ENCODE measurements at places on chromosomes 11 and 22.
A peak's percentile ranks its signal among the peaks of the same experiment; 100 is the strongest.

DNA sequence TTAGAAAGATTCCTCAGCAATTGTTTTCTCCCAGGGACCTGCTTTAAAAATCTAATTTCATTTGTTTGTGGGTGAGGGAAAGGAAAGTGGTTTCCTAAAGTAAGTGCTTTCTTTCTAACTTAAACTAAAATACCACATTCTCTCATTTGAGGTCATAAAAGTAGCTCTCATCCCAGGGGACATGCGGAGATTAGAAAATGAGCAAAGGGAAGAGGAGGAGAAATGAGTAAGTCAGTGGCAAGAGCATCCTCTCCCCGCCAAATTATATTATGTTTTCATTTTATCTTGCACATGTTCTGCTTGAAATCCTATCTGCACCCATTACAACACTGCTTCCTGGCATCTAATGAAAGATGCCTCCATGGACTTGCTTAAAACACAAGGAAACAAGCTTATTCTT, 191.4 kb downstream of the ARHGAP42 start:
- no peak for DNase-seq

DNA sequence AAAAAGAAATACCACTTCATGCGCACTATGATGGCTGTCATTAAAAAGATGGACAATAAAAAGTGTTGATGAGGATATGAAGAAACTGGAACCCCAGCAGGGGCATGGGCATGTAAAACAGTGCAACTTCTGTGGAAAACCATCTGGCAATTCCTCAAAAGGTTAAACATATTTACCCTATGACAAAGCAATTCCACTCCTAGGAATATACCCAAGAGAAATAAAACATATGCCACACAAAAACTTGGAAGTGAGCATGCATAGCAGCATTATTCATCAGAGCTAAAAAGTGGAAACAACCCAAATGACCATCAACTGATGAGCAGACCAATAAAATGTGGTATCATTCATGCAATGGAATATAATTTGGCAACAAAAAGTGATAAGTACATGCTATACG, 50.1 kb downstream of the LRRC32 start:
- no peak for DNase-seq

GRCh38 chr22:29716814-29717545, 2.8 kb upstream of the CABP7 start:
- no peak for DNase-seq

DNA sequence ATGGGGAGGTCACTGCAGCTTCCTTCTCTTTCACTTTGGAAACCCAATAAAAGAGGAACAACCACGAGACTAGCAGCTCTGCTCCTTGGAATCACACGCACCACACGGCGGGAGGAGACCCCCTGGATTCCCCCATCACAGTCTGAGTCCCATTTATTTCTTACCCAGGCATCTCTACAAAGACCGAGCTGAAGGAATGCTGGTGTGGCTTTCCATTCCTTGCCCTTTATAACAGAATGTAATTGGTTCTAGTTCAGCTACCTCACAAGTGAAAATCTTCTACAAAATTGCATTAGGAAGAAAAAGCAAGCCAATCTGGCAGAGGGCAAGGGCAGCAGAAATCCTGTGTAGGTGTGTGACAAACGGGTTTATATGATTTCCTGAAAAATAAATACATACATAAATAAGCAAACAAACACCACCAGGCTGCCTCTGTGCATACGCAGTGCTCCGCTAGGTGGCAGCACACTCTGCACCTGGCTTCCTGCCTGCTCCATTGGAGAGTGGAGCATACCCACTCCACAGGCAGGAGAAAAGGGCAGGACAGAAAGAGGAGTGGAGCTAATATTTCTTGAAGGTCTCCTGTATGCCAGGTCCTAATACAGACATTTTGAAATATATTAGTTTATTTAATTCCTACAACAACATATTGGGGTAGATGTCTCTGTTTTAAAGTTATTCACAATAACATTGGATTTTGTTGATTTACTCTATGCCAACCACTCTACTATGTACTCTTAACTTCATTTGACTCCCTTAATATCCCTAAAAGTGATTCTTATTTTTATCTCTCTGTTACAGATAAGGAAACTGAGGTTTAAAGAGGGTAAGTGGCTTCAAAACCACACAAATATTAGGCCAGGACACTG, 673.1 kb downstream of the KCNA4 start:
- peak; percentile 8 for DNase-seq

DNA sequence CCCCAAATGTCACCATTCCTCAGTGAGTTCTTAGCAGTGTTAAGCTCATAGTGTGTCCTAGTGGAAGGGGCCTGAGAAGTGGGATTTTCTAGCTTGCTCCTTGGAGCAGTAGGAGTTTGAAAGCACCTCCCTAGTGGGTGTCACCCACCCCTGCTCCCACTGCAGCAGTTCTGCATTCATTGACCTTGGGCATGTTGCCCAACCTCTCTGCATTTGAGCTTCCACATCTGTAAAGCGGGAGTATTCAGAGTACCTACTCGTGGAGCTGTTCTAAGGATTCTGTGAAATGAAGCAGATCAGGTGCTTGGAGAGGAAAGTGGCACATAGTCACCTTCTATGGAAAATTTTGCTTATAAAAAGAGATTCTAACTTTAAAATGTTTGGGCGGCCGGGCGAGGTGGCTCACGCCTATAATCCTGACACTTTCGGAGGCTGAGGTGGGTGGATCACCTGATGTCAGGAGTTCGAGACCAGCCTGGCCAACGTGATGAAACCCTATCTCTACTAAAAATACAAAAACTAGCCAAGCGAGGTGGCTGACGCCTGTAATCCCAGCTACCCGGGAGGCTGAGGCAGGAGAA, 16.9 kb downstream of the LMO2 start:
- no peak for DNase-seq

DNA sequence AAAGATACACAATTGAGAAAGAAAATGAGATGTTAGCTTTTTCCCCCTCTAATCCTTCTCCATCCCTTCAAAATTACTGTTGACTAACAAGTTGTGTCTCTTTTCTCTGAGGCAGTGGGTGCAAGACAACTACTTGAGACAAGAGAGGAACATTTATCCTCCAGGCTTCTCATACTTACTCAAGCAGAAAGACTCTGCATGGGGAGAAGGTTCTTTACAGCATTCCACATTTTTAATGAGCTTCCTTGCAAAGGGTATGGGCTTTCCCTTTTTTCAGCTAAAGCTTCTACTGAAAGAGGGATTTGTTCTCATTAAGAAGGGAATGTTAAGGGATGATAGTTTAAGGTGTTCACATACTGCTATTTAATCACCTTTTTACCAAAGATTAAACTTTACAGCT, 47.8 kb downstream of the PAX6 start:
- DNase-seq = no peak

GRCh38 chr11:57320719-57321387, 3.9 kb downstream of the TNKS1BP1 start:
- no peak for DNase-seq

- DNase-seq = no peak
These were observed 23.6 kb upstream of the LRRC55 start for GRCh38 chr11:57158180-57158579.

DNA sequence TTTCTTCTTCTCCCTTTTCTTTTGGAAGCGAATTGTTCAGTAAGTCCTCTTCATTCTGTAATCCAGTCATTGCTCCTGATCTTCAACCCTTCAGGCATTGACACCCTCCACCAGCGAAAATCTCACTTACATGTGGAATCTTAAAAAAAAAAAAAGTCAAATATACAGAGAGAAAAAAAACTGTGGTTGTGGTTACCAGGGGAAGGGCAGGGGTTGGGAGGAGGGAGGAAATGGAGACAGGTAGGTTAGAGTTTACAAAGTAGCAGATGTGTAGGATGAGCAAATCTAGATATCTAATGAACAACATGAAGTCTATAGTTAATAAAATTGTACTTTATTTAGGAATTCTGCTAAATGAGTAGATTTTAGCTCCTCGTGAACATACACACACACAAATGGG, 17.7 kb upstream of the TMEM123 start:
- no peak for DNase-seq

DNA sequence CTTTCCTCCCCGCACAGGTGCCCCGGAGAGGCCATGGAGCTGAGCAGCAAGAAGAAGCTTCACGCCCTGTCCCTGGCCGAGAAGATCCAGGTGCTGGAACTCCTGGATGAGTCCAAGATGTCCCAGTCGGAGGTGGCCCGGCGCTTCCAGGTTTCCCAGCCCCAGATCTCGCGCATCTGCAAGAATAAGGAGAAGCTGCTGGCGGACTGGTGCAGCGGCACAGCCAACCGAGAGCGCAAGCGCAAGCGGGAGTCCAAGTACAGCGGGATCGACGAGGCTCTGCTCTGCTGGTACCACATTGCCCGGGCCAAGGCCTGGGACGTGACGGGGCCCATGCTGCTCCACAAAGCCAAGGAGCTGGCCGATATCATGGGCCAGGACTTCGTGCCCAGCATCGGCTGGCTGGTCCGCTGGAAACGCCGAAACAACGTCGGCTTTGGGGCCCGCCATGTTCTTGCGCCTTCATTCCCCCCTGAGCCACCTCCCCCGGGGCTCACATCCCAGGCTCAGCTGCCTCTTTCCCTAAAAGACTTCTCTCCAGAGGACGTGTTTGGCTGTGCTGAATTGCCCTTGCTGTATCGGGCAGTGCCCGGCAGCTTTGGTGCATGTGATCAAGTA, 1.3 kb downstream of the TIGD3 start:
- no peak for DNase-seq

DNA sequence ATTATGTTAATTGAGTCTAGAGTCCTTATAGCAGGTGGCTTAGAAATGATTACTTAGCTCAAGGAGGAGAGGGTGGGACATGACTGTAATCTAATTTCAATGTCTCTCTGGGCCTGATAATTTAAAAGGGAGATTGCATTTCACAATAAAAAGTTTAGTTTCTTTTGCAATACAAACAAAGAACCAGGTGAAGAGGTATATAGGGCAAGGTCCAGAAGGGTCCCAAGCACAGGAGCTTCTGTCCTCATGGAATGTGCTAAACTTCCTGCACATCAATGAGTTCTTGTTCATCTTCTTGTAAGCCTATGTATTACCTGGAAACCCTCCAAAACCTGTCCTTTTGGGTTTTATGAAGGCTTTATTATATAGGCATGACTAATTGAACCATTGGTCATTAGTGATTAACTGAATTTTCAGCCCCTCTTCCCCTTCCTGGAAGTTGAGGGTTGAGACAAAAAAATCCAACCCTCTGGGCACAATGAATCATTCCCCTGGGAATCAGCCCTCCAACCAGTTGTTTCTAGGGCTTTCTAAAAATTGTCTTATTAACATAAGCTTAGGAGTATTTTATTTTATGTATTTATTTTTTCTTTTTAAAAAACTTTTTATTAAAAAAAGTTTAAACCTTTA, 37.6 kb downstream of the MS4A2 start:
- no peak for DNase-seq

DNA sequence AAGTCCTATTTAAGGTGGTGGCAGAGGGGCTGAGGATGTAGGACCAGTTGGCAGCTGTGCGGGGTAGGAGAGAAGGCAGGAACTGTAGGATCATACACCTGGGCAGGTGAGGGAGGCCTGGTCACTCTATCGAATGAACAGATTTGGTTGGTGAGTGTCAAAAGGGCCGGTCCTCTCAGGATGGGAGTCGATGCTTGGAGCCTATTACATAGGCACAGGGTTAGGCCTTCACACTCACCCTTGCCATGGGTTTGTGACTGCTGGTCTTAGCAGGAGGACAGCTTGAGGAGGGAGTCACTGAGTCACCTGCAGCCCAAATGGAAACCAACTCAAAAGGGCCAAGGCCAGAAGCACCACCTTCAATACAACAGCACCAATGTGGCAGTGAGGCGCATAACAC, 80.2 kb upstream of the NARS2 start:
- no peak for DNase-seq

GRCh38 chr11:97938789-97939188, 1082.0 kb upstream of the CNTN5 start:
- DNase-seq = no peak

DNA sequence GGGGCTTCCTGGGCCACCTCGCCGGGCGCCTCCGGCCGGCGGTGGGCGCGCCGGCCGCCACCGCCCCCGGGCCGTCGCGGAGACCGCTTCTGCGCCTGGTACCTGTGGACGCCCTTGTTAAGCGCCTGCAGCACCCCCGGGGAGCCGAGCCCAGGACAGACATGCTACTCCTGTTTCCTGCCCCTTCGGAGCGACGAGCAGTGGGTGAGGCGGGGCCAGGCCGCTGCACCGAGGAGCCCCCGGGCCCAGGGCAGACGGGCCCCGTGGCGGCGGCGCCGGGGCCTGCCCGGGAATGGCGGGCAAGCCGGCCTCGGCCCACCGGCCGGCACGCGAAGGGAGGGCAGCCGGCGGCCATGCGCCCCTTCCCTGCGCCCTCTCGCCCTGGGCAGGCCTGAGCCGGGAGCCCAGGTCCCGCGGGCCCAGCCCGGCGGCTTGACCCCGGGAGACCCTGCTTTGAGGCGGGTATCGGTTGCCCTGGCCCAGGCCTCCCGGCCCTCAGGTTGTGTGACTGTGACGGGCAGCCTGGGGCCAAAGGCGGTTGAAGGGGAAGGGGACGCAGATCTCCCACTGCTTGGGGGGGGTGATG, 789 bp upstream of the KDM2A start:
- DNase-seq = peak; percentile 36

- peak; percentile 9 for DNase-seq
These were observed 102.6 kb downstream of the RELT start for GRCh38 chr11:73478737-73479347.

- no peak for DNase-seq
These were observed 30.9 kb upstream of the BAIAP2L2 start for GRCh38 chr22:38141217-38141973.

- no peak for DNase-seq
These were observed 2.2 kb downstream of the OR51E2 start for GRCh38 chr11:4695442-4695841.

DNA sequence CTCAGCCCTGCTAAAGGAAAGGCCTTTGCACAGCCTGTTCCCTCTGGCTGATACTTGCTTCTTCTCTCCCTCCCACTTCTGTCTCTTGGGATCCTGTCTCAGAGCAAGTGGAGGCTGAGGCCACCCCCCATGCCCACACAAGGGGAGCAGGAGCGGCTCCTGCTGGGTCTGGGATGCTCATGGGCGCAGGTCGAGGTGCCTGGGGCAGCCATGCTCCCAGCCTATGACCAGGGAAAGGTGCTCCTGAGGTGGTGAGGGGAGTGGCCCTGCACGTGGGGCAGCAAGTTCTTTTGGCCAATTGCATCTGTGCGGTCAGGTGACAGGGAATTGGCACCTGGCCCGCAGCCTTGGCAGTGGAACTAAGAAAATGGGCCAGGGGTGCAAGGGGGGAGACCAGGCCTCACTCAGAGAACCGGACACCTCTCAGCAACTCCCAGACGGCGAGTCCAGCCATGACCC, 1.5 kb downstream of the MAPK11 start:
- peak; percentile 47 for DNase-seq

DNA sequence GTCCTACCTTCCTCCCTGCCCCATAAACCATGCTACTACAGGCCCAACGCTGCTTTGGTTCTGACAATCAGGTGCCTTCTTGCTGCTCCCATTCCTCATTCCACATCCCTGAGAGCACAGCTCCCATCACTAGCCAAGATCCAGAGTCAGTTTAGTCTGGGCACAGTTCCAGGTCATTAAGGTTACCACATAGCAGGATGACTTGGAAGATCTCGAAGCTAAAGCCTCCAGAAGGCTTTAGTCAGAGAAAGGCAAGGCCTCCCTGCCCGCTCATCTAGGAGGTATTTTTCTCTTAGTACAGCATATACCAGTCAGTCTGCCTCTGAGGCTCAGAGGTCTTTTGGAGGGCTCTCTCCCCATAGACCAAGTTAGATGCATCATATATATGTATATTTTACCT, 30.3 kb downstream of the TRIM66 start:
- no peak for DNase-seq

All from COR-L47 (cell line).